ENCODE measurements at places on chromosomes 6 and 20.

DNA sequence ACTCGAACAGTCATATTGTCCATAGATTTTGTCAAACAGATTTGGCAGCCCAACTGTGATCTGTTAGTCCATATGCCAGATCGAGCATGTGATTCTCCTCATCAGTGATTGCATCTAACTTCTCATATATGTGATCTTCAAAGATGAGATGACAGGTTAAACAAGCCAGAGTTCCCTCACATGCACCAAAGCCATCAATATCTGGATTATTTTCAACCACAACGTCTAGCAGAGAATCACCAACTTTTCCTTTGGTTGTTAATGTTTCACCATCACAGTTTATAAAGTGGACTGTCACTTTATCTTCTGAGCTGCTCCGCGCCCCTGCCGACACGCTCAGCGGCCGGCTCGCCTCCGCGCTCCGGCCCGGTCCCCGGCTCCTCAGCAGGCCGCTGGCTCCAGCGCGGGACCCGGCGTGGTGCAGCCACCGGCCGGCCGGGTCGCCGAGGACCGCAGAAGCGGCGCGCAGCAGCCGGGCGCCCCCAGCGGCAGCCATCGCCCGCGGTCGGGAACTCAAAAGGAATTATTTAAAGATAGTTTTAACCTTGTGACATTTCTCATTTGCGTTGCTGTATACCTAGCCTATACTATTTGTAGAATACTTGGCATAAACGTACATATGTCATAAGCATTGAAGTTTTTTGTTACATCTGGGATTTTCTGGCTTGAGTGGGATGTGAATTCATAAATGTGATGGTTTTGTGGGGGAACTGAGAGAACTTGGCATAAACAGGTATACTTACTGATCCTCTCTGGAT is 40.1 kb upstream of the DYNLRB1 start:
- peak; percentile 23 for DNase-seq

- DNase-seq, result no peak
Observed at GRCh38 chr20:63703976-63704748, 3.6 kb downstream of the ARFRP1 start.

GRCh38 chr6:13348334-13349113 is 20.2 kb upstream of the TBC1D7 start:
- no peak for DNase-seq

DNA sequence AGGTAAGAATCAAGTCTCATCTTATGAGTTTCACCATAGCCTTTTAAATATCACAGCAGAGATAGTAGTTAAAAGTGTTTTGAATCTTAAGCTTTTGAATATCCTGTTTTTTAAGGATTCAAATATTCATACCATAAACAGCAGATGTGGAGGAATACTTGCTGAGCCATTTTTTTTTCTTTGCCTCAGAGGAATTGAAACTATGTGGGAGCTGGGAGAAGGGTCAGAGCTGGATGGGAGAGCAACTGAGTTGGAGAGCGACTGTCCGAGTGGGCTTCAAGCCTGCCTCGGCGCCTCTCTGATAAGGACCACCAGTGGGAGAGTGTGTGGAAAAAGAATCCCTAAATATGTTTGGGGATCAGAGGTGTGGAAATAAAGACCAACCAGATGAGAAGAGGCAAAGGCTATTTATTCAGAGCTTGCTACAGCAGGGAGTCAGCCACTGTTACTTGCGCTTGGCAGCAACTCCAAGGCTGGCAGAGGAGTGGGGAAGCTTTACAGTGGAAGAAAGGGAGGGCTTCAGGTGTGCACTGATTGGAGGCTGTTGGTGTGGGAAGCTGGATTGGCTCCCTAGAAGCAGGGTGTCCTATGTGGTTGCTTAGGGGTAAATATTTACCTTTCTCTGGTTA is 34.3 kb upstream of the MCUR1 start:
- no peak for DNase-seq

GRCh38 chr20:37243076-37243936 is 18.3 kb downstream of the GHRH start:
- no peak for DNase-seq

DNA sequence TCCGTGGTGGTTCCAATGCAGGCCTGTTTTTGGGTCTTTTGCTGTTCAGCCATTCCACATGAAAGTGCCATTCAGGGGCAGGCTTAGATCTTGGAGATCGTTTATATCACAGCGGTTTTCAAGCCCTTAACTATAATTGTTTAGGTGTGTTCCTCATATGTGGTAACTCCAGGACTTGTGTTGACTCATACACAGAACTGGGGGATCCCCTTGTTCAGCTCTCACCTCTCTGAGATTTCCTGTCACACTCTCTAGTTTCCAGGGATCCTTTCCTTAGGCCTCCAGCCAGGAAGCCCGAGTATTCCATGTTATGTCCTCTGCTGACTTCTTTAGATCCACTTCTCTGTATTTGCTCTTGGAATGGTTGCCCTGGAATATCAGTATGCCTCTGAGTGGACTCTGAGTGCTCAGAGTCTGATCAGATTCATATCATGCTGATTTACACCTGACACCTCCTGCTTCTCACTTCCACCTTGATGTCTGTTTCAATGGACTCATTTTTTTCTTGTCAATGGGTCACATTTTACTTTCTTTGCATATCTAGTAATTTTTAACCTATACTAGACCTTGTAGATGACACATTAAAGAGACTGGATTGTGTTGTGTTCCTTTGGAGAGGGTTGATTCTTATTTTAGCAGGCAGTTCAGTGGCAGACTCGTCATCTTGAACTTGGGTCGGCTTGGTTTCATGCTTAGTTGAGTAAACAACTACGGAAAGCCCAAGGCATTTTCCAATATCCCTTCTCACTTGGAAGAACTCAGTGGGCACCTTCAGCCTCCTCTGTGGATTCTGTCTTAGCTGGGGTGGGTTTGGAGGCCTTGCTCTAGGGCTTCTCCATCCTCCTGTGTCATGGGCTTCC is 13.1 kb downstream of the NTSR1 start:
- DNase-seq, result no peak

DNA sequence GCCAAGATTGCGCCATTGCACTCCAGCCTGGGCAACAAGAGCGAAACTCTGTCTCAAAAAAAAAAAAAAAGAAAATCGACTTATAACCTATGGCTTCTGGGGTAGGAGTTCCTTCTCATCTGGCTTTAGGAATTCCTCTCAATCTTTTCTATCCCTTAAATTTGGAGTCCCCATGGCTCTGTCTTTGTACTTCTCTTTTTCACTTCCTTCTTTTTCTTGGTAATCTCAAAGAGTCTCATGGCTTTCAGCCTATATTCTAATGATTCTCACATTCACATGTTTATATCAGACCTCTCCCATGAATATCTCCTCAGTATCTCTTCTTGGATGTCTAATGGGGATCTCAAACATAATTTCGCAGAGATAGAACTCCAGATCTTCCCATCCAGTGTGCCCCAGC is 42.8 kb upstream of the RALGAPA2 start:
- DNase-seq, result no peak

DNA sequence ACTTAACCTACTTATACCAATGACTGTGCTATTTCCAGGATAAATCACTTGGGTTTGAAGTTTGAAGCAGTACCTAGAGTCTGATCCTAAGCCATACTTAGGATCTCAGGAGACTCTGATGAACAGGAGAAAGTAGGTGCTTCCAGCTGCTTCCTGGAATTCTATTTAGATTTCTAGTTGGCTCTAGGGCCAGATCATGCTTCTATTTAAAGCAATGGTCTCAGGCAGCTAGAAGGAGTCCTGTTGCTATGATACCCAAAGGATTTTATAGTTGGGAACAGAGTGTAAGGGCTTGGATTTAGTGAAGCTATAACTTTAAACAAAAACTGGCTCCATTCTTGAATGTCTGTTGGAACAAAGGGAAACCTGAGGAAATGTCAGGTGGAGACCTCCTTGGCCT is 52.4 kb upstream of the TINAG start:
- DNase-seq, result peak; percentile 16

DNA sequence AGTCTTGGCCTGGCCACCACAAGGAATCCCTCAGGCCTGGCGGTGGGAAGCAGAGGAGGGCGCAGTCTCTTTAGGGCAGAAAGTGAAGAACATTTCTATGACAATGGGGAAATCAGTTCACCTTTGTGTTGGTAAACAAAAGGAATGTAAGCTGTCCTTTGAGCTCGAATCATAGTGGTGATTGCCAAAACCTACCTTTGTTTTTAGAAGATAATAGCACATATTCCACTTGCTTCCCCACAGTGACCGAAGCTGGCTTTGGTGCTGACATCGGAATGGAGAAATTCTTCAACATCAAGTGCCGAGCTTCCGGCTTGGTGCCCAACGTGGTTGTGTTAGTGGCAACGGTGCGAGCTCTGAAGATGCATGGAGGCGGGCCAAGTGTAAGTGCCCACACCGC is 144.1 kb downstream of the MTHFD1L start:
- no peak for DNase-seq

- DNase-seq, result no peak
Observed at GRCh38 chr6:99364026-99364425, 14.6 kb upstream of the FAXC start.

DNA sequence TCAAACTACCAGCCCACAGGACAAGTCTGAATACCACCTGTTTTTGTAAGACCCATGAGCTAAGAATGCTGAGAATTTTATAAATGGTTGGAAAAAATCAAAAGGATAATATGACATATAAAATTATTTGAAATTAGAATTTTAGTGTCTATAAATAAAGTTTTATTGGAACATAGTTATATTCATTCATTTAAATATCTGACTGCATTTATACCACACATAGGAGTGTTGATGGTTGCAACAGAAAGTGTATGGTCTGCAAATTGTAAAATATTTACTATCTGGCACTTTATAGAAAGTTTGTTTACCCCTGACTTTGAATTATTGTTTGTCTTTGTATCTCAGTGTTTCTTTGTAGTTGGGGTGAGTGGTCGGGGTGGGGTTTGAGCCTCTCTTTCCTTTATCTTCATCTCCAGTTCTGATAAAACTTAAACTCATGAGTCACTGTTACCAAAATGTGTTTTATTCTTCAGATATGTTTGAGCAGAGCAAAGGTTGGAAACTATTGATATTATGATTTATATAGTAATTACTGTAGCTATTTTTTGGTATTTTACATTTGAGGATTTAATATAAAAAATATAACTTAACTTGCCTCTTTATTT is 55.5 kb downstream of the CD2AP start:
- DNase-seq, result no peak

DNA sequence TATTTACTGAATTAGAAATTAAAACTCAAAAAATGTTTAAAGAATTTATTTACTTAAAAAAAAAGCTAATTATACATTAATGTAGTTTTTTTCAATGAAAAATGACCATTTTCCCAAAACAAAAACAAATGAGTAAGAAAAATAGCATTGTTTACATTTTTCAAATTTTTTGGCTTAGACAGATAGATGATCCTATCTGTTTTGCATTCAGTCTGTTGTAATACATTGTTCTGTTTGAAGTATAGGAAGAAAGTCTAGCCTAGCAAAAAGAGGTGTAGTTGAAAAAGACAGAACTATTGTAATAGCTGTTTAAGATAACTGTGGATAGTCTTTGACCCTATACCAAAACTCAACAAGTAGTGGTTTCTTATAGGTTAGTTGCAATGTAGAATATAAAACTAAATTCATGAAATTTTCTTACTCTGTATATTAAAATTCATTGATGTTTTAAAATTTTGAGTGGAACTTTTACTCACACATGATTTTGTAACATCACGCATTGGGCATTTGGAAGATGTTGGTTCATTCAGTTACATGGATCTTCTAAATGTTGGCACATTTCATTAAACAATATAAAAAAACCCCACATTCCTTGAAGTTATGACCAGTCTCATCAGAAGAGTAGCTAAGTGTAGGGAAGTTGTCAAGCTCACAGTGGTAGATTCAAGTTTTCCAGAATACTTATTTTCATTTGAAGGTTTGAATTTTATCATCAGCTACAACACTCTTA is 62.0 kb downstream of the KCNS1 start:
- no peak for DNase-seq

DNA sequence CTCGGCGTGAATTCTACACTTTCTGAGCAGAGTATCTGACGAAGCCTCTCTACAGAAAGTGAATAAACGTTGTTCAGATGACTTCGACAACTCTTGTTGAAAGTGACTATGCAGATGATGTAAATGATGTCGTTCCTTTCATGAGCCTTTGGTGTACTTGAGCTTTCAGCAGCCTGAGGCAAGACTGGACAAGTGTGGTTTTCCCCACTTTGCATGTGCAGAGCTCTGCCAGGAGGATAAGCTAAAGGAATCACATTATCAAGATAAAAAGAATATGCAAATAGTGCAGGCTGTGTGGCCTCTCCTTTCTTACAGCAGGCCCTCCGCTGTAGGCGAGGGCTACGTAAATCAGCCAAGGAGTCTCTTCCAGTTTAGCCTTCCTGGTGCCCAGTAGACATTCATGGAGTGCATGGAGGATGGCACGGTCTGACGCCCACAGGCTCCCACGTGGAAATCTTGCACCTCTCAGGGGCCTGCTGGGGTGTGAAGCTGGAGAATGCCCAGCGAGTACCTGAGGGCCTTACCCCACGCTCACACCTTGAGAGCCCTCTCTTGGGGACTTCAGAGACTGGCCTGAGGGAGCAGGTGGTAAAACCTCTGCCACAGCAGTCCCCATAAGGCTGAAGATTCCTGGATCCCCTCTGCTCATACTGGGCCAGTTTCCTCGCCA is 54.9 kb downstream of the RPP40 start:
- no peak for DNase-seq
